NCI-H1092 treated with DMSO at 0.1 percent for 48 hours (cell line): ENCODE measurements at places on chromosomes 4 and X.

GRCh38 chr4:172698256-172698655, 470.4 kb upstream of the GALNT7 start:
- DNase-seq = no peak

- DNase-seq = no peak
Measured at GRCh38 chr4:87014284-87014782, 79.5 kb downstream of the AFF1 start.

- DNase-seq = no peak
Measured at GRCh38 chr4:92305878-92306520, 2.2 kb downstream of the GRID2 start.

DNA sequence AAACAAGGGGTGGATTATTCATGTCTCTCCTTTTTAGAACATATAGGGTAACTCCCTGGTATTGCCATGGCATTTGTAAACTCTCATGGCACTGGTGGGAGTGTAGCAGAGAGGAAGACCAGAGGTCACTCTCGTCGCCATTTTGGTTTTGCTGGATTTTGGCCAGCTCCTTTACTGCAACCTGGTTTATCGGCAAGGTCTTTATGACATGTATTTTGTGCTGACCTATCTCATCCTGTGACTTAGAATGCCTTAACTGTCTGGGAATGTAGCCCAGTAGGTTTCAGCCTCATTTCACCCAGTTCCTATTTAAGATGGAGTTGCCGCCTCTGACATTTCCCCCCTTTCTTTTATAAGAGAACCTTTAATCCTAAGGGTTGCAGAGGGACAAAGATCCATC, 45.8 kb downstream of the MGST2 start:
- DNase-seq = no peak

- no peak for DNase-seq
Measured at GRCh38 chr4:147447786-147448185, 33.1 kb upstream of the EDNRA start.

DNA sequence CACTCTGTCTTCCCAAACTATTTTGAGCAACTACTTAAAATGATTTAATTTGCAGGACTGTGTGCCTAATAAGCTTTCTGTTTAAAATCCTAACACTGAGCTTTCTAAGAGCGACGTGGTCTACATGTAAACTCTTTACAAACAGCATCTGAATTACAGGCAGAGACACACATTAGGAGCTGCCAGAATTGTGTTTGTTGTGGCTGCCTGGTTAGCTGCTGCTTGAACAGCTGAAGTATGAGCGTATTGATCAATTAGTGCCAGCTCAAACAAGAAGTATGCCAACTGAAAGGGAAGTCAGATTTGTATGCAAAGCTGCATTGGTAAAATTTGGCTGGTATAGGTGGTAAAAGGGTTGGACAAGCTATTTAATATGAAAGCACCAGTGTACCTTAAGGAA, 384.4 kb downstream of the PCDH7 start:
- DNase-seq = peak; percentile 93

- DNase-seq = no peak
Measured at GRCh38 chr4:73230865-73231517, 27.6 kb downstream of the ANKRD17 start.

- no peak for DNase-seq
Measured at GRCh38 chr4:105088110-105088879, 58.4 kb upstream of the TET2 start.
